ENCODE measurements at places on chromosomes 2 and 18. TPM values are rescaled to one million over a fixed set of nuclear protein-coding genes. Genes with fewer than 3 reads are reported as not detected.

DNA sequence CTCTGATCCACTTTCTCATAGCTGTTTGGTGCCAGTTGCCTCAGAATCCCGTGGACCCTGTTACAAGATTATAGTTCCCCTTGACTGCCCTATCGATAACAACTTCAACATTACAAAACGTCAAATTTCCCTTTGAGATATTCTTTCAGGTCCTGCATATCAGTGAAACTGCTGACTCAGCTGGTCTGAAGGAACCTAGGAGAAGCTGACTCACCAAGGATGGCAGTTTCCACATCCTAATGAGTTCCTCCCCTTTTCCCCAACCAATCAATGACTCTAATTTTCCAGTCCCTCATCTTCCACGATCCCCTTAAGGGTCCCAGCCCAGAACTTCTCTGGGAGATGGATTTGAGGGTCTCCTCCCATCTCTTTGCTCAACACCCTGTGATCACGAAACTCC, 27.6 kb upstream of the GNAL start:
- H3K4me3 ChIP-seq: no peak overlapping the region
- H3K36me3 ChIP-seq: no peaks in the 10 kb centered on the region
- H3K27ac ChIP-seq: no peak overlapping the region
- no peaks in the 10 kb centered on the region for H3K4me1 ChIP-seq
- no peaks in the 10 kb centered on the region for H3K27me3 ChIP-seq

- no peak for DNase-seq
- H3K4me3 ChIP-seq: no peak overlapping the region
- no peak overlapping the region for H3K27ac ChIP-seq
- H3K4me1 ChIP-seq: no peaks in the 10 kb centered on the region
- H3K36me3 ChIP-seq: no peaks in the 10 kb centered on the region
- H3K27me3 ChIP-seq: no peaks in the 10 kb centered on the region
Observed at GRCh38 chr18:44096016-44096415, 584.7 kb upstream of the SETBP1 start.

DNA sequence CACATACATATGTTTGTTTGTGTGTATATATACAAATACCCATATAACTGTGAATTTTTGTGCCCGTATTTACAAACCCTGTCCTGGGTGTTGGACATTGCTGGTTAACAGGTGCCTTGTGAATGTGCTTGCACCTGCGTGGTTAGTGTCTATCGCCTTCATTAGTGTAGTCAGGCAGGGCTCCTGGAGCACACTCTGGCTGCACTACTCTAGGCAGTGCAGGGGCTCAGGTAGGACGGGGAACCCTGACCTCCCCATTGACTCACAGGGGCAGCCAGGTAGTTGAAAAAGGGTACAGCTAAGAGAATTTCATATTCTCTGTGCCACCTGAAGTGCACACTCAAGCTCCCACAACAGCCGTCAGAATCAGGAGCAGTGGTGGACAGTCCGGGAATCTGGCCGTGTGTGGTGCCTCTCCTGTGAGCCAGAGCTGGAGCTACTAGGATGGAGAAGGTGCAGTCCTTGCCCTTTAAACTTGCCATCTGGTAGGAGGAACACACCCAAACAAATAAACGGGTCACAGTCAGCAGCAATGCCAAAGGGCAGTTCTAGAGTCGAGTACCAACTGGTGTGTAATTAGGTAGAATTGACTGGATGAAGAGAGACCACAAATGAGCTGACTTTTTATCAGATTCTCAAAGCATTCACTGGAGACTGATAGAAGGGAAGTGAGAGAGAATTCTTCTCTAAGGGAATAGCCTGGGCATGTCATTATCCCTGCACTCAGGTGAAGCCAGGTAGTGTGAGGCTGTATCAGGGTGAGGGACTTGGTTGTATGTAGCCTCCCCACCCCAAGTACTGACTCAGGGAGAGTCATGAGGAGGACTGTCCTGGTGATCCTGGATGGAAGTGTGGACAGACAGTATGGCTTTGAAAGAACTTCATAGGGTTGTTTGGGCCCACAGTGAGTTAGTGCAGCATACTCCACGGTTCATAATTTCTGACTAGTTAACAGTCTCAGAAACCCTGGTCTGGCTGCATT, 44.1 kb downstream of the FARP2 start:
- DNase-seq: no peak
- H3K36me3 ChIP-seq: no peaks in the 10 kb centered on the region
- H3K27me3 ChIP-seq: no peaks in the 10 kb centered on the region
- no peaks in the 10 kb centered on the region for H3K4me1 ChIP-seq

- H3K36me3 ChIP-seq: no peaks in the 10 kb centered on the region
- H3K4me1 ChIP-seq: peaks cover 3% of the 10 kb centered on the region
- no peak overlapping the region for H3K27ac ChIP-seq
- H3K4me3 ChIP-seq: no peak overlapping the region
- no peak for DNase-seq
Observed at GRCh38 chr2:46458763-46459500, 20.4 kb upstream of the TMEM247 start.

- H3K4me3 ChIP-seq: peak overlapping the region; percentile 86
- DNase-seq: peak; percentile 66
- no peaks in the 10 kb centered on the region for H3K27me3 ChIP-seq
- peaks cover 37% of the 10 kb centered on the region for H3K4me1 ChIP-seq
- H3K36me3 ChIP-seq: no peaks in the 10 kb centered on the region
Observed at GRCh38 chr2:180980943-180981911, 822 bp downstream of the UBE2E3 start.

DNA sequence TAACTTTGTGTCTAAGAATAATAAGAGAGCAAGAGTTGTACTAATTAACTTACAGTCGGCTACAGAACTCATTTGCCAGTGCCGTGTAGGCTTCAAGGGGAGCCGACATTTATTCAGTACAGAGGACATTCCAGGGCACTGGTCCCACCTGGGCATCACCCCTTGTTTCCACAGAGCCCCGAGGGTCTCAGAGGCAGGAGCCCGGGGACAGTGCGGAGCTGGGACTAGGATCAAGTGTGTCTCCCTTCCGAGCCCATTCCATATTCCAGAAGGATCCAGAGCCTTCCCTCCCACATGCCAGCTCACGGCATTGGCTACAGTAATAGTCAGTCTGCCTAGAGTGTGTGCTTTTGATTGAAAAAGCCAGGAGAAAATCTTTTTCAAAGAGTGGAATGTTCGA, 71.5 kb upstream of the CTDP1 start:
- no peak overlapping the region for H3K4me3 ChIP-seq
- H3K27me3 ChIP-seq: peaks cover 13% of the 10 kb centered on the region
- no peak overlapping the region for H3K27ac ChIP-seq

- no peak overlapping the region for H3K27ac ChIP-seq
- no peaks in the 10 kb centered on the region for H3K4me1 ChIP-seq
- no peak overlapping the region for H3K4me3 ChIP-seq
Observed at GRCh38 chr18:22640281-22640842, 222.6 kb upstream of the CTAGE1 start.

DNA sequence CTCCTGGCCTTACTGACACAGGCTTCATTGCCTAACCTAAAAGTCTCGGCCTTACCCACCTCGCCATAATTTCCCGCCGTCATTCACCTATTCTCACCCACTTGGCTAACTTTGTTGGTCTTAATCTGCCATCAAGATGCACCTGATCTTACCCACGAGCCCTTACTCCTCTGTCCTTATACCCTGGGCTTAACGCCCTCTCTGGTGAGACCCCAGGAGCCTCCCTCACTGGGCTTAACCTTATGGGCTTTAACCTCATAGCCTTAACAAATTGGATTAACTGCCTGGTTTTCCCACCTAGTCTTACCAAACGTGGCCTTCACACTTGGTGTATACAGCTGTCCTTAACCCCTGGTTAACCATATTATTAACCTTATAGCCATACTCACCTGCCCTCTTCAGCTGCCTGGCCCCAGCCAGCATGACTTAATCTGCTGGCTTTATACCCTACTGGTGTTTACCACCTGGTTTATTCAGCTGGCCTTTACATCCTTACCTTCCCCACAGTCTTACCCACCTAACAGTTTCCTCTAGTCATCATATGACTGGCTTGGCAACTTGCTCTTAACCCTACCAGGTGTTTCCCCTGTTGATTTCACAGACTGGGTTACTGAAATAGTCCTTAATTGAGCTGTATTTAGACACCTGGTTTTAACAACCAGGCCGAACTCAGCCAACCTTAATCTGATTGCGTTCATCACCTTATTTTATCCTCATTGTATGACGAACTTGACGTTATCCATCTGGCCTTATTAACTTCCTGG, 132.0 kb upstream of the ZSWIM2 start:
- no peaks in the 10 kb centered on the region for H3K36me3 ChIP-seq
- no peak overlapping the region for H3K27ac ChIP-seq
- H3K4me1 ChIP-seq: no peaks in the 10 kb centered on the region
- H3K4me3 ChIP-seq: no peak overlapping the region
- DNase-seq: no peak

Gene IL37
- not detected for polyA plus RNA-seq

Gene SPTBN1
- polyA plus RNA-seq: 56.1 TPM

Gene LGALSL
- polyA plus RNA-seq: 3.6 TPM

Gene FAM210A
- 31.4 TPM for polyA plus RNA-seq

Gene ABCB11
- 0.01 TPM for polyA plus RNA-seq

Gene PPP1R7
- polyA plus RNA-seq: 108 TPM

Gene ST8SIA5
- polyA plus RNA-seq: 3.2 TPM

Gene ASPRV1
- polyA plus RNA-seq: 1.2 TPM

Gene TMEM182
- 8.9 TPM for polyA plus RNA-seq
